ENCODE measurements at places on chromosomes 12 and 14.

DNA sequence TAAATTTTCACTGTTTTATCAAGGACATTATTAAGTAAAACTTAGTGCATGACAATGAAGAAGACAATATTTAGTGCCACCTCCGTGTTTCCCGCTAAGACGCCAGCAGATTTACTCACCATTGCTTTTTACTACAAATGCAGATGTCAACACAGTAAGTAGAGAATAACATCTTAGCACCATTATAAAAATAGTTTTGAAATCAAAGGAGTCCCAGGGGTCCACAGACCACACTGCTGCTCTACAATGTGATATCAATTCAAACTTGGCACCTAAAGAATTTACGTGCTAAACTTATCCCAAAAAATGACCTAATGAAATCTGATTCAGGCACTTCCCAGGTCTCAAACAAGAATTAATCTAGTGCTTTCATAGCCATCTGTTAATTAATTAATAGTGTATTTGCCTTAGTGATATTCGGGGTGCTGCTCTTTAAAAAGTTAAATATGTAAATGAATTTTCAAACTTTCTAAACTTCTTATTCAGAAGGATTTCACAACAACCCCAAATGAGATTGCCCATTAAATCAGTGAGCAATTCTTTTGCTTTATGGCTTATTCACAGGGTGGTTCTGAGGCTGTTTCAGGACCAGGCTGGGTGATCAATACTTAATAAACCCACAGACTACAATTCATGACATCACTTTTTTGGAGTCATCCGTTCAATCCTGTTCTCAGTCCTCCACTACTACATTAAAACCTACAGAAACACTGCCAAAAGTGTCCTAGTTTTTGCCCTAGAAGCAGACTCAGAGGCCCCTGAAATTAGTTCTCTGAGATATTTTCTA lies 161.3 kb upstream of the LMNTD1 start:
- no peak overlapping the region for H3K27ac ChIP-seq
- H3K4me3 ChIP-seq = no peak overlapping the region
- H3K36me3 ChIP-seq = no peaks in the 10 kb centered on the region
- H3K4me1 ChIP-seq = peaks cover 13% of the 10 kb centered on the region
- no peaks in the 10 kb centered on the region for H3K27me3 ChIP-seq

DNA sequence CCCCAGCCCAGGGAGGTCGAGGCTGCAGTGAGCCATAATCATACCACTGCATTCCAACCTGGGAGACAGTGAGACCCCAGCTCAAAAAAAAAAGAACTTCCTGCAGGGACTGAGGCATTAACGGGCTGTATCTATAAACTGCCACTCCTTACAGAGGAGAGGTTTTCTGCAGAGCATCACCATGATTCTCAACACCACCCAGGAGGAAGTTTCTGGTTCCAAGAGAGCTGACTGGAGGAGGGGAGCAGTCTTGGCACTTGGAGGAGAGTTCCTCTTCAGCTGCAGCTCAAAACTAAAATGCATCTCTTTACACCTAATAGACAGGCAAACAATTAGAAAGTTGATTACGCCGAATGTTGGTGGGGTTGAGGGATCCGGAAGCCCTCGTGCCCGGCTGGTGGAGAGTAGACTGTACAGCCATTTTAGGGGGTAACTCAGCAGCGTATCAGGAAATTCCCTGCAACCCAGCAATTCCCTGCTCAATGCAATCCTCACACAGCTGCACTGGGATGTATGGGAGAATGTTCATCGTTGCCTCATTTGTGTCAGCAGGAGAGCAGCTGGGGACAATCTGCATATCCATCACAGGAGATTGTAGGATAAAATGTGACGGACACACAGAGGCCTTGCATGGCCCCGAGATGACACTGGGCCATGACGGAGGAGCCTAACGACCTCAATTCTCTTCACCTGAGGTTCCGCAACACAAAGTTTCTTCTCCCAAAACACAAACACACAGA lies 36.6 kb downstream of the ACTN1 start:
- H3K4me1 ChIP-seq = peaks cover 81% of the 10 kb centered on the region
- no peaks in the 10 kb centered on the region for H3K36me3 ChIP-seq
- H3K4me3 ChIP-seq = no peak overlapping the region
- H3K27me3 ChIP-seq = peaks cover 6% of the 10 kb centered on the region
- DNase-seq = no peak

DNA sequence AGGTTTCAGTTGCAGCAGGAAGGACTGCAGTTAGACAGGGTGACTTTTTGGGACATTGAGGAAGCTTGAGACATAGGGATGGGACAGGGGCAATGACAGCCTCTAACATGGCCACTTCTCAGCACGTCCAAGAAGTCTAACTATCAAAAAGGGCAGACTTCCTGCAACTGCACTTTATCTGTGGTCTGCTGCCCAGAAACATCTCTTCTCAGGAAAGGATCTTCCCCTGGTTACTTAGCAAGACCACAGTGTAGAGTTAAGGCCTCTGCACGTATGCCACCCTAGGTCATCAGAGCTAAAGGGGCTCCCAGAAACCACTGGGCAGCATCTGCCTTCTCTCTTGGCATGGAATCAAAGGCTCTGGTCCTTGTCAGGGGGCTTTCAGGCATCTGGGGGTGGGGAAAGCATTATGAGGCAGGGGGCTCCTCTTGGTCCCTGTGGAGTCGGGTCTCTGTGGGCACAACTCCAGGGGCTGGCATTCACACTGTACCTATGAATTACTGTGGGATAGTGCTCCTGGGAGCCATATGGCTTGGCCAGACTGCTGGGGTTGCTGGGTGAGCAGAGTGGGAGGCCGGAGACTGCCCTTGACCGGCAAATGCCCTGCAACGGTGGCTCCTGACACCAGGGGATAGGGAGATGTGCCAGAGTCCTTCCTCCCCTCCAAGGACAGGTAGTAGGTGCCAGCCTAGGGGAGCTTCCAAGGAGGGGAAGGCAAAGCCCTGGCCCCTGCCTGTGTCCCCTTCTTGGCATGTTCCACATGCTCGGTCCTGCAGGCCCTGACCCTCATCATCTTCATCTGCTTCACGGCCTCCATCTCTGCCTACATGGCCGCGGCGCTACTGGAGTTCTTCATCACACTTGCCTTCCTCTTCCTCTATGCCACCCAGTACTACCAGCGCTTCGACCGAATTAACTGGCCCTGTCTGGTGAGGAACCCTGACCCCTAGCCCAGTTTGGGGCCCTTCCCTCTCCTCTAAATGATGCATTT lies 1.0 kb downstream of the CMTM5 start:
- H3K27ac ChIP-seq = no peak overlapping the region
- no peak overlapping the region for H3K4me3 ChIP-seq
- H3K4me1 ChIP-seq = peaks cover 38% of the 10 kb centered on the region
- DNase-seq = no peak

GRCh38 chr14:36524874-36525745 lies 5.1 kb upstream of the NKX2-1 start:
- H3K36me3 ChIP-seq = no peaks in the 10 kb centered on the region
- no peak overlapping the region for H3K27ac ChIP-seq
- peaks cover 12% of the 10 kb centered on the region for H3K4me1 ChIP-seq
- DNase-seq = peak; percentile 86
- peaks cover 100% of the 10 kb centered on the region for H3K27me3 ChIP-seq
- peak overlapping the region; percentile 48 for H3K4me3 ChIP-seq

DNA sequence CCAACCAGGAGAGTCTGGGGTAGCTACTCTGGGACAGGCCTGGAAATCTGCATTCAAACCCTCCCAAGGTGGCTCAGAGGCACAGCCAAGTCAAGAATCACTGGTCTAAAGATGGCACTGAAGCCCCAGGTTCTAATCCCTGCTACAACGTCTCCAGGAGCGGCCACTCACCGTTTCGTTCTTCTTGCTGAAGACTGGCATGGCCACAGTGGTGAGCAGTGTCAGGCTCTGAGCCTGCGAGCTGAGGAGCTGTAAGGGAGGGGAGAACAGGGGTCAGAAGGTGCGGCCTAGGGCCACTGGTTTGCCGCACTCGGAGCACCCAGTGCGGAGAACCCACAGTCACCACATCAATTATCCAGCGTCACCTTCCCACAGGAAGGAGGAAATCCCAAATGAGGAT lies 38.8 kb downstream of the CACNA2D4 start:
- peaks cover 35% of the 10 kb centered on the region for H3K27me3 ChIP-seq
- peaks cover 46% of the 10 kb centered on the region for H3K4me1 ChIP-seq
- H3K36me3 ChIP-seq = no peaks in the 10 kb centered on the region
- no peak overlapping the region for H3K4me3 ChIP-seq
- no peak overlapping the region for H3K27ac ChIP-seq

DNA sequence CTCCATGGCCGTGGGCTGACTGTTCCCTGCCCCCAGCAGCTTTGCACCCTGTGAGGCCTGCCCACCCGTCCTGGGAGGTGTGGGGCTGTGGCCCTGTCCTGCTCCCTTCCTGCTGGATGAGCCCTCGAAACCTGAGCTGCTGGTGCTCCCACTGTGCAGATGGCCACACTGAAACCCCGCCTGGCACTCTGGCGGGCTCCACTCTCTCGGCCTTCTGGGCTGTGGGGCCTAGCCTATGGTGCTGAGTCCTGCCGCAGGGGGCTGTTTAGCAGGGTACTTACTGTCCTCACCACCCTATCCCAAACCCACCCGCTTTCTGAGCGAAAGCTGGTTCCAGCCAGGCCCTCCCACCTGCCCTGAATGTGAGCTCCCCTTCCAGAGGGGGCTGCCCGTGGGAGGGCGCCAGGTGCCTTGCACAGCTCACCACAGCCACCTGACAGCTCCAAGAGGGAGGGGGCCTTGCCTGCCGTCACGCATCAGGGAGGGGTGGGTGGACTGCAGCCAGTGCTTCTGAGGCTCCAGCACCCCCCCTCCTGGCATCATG lies 7.3 kb downstream of the SLC25A47 start:
- H3K4me1 ChIP-seq = peaks cover 16% of the 10 kb centered on the region
- H3K27me3 ChIP-seq = no peaks in the 10 kb centered on the region
- H3K36me3 ChIP-seq = peaks cover 8% of the 10 kb centered on the region
- H3K4me3 ChIP-seq = no peak overlapping the region

GRCh38 chr12:116091579-116091978 lies 185.9 kb downstream of the MED13L start:
- no peaks in the 10 kb centered on the region for H3K27me3 ChIP-seq
- H3K36me3 ChIP-seq = peaks cover 30% of the 10 kb centered on the region
- DNase-seq = no peak

- peak overlapping the region; percentile 88 for H3K27ac ChIP-seq
- H3K4me3 ChIP-seq = no peak overlapping the region
- no peaks in the 10 kb centered on the region for H3K36me3 ChIP-seq
- peaks cover 26% of the 10 kb centered on the region for H3K4me1 ChIP-seq
Observed at GRCh38 chr12:41205070-41205709, 17.1 kb downstream of the PDZRN4 start.

DNA sequence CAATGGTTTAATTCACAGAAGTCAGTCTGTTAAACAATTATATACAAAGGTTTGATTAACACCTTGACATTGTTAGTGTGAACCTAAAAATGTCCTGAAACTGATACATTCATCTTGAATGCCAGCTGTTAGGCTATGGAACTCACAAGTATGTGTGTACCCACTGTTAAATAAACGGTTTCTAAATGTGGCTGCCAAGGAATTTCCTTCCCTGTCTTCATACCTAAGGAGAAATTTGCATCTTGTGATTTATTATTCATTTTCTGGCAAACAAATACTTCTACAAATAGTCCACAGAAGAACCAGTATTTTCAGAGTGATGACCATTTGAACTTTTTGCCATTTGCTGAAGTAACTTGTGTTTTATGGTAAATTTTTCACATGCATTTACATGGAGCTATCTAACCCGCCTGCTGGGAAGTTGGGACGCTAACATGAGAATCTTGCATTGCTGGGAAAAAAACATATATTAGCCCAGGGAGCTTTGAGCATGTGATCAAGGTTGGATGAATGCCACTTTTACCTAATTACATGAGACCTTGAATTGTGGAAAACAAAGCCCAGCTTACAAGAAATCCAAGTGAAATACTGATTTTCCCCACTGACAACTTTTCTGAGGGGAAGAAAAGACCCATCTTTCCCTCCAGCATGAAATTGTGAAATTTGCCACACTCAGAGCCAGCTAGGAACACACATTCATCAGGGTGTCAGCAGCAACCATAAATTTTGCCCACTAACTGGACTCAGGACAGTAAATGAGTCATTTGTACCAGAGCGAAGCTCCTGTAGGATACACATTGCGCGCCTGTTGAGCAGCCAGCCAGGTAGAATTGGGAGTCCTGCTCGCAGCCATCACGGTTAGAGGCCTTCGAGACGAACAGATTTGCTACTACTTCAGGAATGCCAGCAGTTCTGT lies 118.0 kb downstream of the KICS2 start:
- no peaks in the 10 kb centered on the region for H3K27me3 ChIP-seq
- peaks cover 14% of the 10 kb centered on the region for H3K4me1 ChIP-seq
- peak; percentile 34 for DNase-seq
- H3K4me3 ChIP-seq = no peak overlapping the region

DNA sequence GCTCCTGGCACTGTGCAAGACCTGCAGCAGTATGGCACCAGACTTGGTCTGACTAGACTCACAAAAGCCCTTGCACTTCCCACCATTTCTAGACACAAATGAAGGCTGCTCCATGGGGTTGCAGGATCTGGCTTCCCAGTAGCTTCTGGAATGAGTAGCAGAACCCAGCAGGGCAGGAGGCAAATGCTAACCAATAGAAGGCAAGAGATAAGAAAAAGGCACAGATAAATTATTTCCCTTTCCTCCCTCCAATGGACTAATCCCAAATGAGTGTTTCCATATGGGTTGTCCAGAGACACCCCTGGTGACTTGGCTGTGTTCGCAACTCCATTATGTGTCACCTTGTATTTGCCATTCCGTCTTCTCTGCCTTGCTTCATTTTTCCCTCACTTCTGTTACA lies 49.7 kb downstream of the KIF21A start:
- peaks cover 4% of the 10 kb centered on the region for H3K4me1 ChIP-seq
- no peak for DNase-seq
- peaks cover 1% of the 10 kb centered on the region for H3K27me3 ChIP-seq
- H3K36me3 ChIP-seq = no peaks in the 10 kb centered on the region

- H3K4me3 ChIP-seq = no peak overlapping the region
- DNase-seq = no peak
- H3K27ac ChIP-seq = no peak overlapping the region
- no peaks in the 10 kb centered on the region for H3K4me1 ChIP-seq
- no peaks in the 10 kb centered on the region for H3K36me3 ChIP-seq
Observed at GRCh38 chr12:18676996-18677588, 60.7 kb downstream of the PLCZ1 start.

DNA sequence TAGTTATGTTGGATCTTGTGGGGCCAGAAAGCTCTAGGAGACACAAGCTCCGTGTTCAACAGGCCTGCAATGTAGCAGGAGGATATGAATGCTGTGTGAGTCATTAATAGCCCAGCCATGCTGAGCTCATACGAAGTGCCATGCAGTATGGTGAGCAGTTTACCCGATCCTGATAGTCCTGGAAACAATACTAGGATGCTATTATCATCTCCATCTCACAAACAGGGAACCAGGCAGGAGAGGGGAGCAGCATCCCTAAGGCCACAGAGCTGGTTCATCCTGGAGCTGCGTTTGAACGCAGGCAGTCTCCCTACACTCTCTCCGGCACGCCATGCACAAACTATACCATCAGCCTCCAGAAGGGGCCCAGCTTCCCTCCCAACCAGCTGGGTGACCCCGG lies 20.5 kb downstream of the TTC7B start:
- H3K4me1 ChIP-seq = peaks cover 33% of the 10 kb centered on the region
- peaks cover 7% of the 10 kb centered on the region for H3K36me3 ChIP-seq
- H3K27ac ChIP-seq = no peak overlapping the region
- no peaks in the 10 kb centered on the region for H3K27me3 ChIP-seq

Measured in nephron progenitor cell (in vitro differentiated cells).